Fibroblast of the conjunctiva (primary cell): ENCODE measurements at places on chromosomes 2 and 18.
A peak's percentile ranks its signal among the peaks of the same experiment; 100 is the strongest.

DNA sequence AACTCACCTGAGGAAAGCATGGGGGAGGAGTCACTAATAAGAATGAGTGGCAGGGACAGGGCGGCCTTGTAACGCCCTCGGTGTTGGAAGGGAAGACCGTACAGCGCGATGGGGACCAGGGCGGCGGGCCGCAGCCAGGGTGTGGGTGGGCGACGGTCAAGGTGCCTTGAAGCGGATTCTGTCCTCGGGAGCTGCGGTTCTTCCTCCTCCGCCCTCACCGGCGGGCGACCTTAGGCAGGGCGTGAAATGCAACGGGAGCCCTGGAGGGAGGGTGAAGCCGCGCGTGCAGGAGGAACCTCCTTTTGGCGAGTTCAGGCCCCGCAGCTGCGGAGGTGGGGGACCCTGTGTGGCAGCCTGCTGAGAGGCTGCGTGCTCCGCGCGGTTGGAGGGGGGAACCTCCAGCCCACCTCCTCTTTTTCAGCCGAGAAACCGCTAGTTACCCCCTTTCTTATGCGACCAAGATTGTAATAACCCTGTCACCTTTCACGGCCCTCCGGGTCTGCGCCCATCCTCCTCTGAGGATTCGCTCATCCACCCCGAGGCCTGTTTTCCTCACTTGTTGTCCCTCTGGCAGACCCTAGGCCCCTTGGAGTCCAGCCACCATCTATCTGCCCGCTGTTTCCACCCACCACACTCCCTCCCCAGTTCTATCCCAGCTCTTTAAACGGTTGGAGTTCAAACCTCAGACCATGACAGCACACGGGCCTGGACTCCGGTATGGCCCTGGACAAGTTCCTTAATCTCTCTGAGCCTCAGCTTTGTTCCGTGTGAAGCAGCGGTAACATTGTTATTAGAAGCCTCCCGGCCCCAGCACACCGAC is 823 bp upstream of the RNU2-63P start:
- peak; percentile 16 for DNase-seq

DNA sequence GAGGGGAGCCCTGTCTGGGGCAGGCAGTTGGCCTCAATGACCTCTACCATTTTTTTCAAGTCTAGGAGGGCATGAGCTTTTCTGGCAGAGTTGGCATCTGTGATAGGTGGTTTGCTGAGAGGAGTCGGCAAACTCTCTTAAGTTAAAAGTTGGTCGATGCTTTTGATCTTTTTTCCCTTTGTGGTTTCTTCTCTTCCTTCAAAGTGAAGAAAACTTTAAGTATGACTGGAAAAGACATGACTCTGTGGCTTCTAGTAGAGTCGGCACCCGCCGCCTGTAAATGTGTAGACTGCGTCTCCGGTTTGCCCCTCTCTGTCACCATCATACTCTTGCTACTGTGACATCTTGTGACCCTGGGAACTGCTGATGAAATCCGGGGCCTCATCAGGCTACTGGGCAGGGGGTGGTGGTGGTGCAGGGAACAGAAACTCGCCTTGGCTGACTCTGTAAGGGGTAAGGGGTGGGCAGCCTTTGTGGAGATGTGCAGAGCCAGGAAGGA is 21.1 kb downstream of the INPP5D start:
- no peak for DNase-seq

DNA sequence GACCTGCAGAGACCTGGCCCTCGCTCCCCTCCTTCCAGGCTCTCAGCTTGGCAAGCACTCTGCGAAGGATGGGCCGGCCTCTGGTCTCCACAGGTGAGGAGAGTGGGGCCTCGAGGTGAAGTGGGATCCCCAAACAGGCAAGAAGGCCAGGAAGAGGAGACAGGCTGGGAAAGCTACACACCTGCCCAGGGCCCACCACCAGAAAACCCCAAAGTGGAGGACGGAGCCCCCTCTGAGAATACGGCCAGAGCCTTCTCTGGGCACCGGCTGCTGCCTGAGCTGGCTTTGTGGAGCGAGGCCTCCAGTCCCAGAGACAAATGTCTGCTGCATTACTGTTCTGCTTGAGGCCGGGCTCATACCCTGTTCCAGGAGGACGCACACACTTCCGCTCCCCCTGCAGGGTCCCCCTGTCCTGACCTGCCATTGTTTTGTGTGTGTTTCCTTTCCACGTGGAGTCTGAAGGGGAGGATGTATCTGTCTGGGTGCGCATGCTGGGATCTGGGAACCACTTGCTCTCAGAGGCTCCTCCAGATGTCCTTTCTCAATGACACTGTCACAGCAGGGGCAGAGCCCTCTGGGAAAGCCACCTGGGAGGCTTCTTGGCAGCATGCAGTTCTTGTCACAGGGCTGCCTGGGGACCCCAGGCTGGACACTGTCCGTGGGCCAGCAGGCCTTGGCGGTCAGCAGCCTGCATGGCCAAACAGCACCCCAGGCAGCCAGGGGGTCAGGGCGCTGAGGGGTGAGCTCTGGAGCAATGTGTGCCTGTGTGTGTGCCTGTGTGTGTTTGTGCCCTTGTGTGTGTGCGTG is 20.8 kb downstream of the KCNF1 start:
- DNase-seq, result no peak

GRCh38 chr2:256094-256493 is 7.7 kb downstream of the SH3YL1 start:
- no peak for DNase-seq

- no peak for DNase-seq
Measured at GRCh38 chr18:25145731-25146511, 206.0 kb downstream of the ZNF521 start.

GRCh38 chr2:118940486-118941120 is 1.4 kb upstream of the MARCO start:
- no peak for DNase-seq

- DNase-seq, result no peak
Measured at GRCh38 chr2:60058781-60059180, 494.7 kb downstream of the BCL11A start.

DNA sequence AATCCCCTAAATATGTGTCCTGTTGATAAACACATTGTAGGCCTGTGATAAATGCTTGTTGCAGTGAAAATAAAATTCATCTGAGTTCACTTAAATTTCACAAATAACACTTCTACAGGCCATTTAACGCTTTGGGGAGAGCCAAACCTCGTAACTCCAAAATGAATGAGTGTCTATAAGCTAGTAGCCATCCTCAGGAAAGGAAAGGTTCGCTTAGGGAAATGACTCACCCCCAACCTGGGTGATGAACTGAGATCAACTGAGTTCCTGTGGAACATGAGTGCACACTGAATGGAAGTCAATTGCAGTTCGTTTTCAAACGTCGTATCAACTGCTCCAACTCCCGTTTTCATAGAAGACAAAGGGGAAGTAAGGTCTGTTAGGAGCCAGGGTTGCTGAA is 527.6 kb upstream of the ID2 start:
- DNase-seq, result no peak

DNA sequence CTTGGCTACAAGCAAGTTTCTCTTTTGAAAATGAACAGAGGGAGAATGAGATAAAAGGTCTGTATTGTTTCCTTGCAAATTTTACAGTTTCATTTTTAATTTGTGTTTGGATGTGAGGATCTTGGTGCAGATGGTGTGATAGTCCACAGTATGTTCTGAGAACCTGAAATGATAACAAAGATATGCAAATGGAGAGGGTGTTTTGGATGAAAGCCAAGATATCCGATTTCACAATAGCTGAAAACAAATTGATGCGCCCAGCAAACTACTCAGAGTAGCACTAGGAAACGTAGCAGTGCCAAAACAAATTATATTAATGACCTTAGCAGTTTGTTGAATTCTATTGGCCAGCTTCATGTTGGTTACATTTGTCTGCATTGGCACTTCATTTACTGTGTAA is 683.5 kb downstream of the TMEM182 start:
- no peak for DNase-seq

- no peak for DNase-seq
Measured at GRCh38 chr2:129164220-129164949, 815.1 kb upstream of the RAB6C start.

- DNase-seq, result no peak
Measured at GRCh38 chr2:96239745-96240264, 26.0 kb downstream of the TMEM127 start.

GRCh38 chr2:227785293-227785692 is 28.3 kb upstream of the CCL20 start:
- no peak for DNase-seq

DNA sequence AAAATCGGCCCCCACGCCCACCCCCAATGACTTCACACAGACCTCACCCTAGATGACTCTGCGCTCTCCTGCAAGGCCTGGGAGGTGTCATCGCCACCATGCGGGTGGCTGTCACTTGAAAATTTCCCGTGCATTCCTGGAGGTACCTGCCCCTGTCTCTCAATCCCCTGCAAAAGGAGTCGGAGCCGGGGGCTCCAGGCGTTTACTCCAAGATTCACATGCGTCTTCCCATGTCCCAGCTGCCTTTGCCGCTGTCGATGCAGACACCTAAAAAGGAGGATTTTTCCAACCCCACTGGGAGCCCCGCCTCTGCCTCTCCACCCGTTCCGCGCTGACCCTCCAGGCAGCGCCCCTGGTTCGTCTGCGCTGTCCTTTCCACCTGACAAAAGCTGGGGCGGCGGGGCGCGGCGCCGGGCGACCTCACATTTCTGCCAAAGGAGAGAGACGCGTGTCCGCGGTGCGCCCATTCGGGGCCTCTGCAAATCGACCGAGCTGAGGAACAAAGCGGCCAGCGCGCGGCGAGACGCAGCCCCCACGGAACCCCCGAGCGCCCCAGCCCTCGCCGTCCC is 667 bp downstream of the REEP1 start:
- no peak for DNase-seq

- DNase-seq, result no peak
Measured at GRCh38 chr2:6915399-6915798, 1.8 kb upstream of the RNF144A start.

DNA sequence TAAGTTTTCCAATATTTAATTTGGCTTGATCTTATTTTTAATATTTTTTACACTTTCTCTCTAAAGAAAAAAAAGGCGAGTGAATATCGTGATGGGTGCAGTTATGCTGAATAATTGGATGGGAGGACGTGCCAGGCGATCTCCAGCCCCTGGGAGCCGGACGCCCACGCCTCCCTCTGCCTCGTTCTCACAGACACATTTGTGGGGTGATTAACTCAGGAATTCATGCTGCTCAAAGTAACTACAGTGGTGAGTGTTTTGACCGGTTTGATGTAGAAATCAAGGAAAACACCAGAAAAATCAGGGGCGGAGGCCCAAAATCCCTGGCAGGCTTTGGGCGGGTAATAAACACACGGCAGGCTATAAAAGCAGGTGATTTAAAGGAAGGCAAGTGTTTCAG is 736.8 kb upstream of the SALL3 start:
- DNase-seq, result no peak

DNA sequence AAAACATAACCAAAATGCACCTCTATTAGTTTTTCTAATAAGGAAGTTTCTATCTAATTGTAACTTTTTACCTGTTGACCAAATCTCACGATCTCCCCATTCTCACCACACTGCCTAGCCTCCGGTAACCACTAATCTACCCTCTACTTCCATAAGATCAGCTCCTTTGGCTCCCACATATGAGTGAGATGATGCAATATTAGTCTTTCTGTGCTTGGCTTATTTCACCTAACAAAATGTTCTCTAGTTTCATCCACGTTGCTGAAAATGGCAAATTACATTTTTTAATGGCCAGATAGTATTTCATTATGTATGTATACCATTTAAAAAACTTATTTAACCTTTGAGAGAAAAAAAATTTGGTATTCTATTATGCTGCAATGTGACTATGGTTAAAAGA is 379.0 kb upstream of the NXPH2 start:
- no peak for DNase-seq

DNA sequence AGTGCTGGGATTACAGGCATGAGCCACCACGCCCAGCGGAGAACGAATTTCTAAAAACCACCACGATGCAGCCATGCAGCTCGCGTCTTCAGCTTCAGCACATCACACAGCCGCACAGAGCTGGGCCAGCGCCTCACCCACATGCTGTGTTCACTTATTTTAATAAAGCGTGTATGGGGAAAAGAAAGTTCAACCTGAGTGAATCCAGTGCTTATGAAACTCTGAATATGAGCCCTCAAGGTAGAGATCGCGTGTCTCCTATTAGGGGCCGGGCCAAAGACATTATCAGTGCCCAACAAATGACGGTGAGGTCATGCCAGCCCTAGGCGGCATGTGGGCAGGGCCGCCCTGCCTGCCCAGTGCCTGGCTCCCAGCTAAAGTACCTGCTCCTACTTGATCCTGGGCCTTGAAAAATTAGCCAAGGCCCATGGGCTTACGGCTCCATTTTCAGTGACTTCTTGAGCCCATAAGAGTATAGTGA is 44.3 kb downstream of the SPRED2 start:
- no peak for DNase-seq

GRCh38 chr18:76592981-76593381 is 97.9 kb upstream of the ZNF516 start:
- no peak for DNase-seq

DNA sequence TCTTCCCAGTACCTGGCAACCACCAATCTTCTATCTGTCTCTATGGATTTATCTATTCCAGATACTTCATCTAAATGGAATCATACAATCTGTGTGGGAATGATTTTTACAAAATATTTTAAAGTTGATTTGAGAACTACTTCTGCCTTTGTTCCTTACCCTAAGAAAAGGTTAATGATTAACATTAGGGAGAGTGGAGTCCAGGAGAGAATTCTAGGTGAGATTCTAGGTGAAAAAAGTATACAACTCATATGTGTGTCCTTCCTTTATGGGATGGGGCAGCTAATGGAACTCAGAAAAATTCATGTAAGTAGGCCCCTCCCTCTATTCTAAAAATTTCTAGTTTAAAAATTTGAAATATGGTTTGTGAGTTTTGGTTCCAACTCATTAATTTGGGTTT is 35.9 kb upstream of the WDSUB1 start:
- no peak for DNase-seq

- DNase-seq, result no peak
Measured at GRCh38 chr2:175805442-175806124, 196.5 kb downstream of the LNPK start.
